Neural crest cell (in vitro differentiated cells): ENCODE measurements at places on chromosomes 5 and 9. TPM values are rescaled to one million over a fixed set of nuclear protein-coding genes. Genes with fewer than 3 reads are reported as not detected.

DNA sequence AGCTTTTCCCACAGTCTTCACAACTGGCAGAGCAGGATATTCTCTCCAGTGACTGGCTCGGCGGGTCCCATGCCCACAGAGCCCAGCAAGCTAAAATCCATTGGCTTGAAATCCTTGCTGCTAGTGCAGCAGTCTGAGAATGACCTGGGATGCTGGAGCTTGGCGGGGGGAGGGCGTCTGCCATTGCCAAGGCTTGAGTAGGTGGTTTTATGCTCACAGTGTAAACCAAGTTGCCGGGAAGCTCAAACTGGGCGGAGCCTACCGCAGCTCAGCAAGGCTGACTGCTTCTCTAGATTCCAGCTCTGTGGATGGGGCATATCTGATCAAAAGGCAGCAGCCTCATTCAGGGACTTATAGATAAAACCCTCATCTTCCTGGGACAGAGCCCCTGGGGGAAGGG lies 194.1 kb downstream of the CCDC171 start:
- no peak for DNase-seq
- H3K4me1 ChIP-seq = no peaks in the 10 kb centered on the region
- H3K27ac ChIP-seq = no peak overlapping the region
- H3K4me3 ChIP-seq = no peak overlapping the region
- no peaks in the 10 kb centered on the region for H3K27me3 ChIP-seq

DNA sequence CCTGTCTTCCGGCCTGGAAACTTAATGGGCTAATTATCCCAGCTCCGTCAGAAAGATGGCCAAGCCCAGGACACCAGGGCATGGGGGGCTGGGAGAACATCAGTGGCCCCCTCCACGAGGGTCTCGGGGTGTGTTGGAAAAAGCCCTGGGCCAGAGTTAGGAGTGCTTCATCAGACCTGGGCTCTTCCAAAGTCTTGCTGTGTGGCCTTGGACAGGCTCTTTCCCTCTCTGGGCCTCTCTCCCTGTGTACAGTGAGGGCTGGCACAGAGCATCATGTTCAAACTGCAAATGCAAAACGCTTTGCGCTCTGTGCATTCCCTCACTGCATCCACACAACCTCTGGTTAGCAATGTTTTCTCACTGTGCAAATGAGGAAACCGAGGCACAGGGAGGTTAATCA lies 48.3 kb downstream of the ASS1 start:
- peaks cover 15% of the 10 kb centered on the region for H3K4me1 ChIP-seq
- no peak for DNase-seq
- no peak overlapping the region for H3K27ac ChIP-seq
- H3K27me3 ChIP-seq = peaks cover 6% of the 10 kb centered on the region
- no peak overlapping the region for H3K4me3 ChIP-seq

- H3K4me3 ChIP-seq = no peak overlapping the region
- no peaks in the 10 kb centered on the region for H3K4me1 ChIP-seq
- no peak overlapping the region for H3K27ac ChIP-seq
- no peaks in the 10 kb centered on the region for H3K27me3 ChIP-seq
- no peaks in the 10 kb centered on the region for H3K36me3 ChIP-seq
Observed at GRCh38 chr9:7360513-7360912, 439.1 kb downstream of the DMAC1 start.

DNA sequence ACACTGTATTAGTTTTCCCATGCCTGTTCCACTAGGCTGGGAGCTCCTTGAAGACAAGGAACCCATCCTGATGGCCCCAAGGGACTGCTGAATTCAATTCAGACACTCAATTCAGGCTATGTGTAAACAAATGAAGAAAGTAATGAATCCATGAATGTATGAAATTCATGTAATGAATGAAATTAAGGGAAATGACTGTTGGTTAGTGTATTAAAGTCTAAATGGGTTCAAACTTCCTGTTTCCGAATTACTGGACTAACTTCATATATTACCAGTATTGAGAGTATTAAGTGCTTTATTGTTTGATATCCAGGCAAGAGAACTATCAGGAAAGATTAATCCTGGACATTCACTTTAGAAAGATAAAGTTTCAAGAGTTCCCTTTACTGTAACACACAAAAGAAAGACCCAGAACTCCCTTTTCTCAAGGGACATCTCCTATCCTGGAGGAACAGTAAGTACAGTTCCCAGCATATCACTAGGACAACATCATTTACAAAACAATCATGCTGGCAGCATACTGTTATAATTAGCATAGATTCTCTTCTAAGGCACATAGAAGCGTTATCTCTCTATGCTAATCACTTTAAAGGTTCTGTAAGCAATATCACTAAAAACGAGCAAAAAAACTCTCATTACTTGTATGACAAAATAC lies 28.5 kb upstream of the IFNK start:
- peaks cover 5% of the 10 kb centered on the region for H3K36me3 ChIP-seq
- no peaks in the 10 kb centered on the region for H3K27me3 ChIP-seq

GRCh38 chr5:36878392-36879082 lies 2.0 kb downstream of the NIPBL start:
- peak; percentile 30 for DNase-seq
- H3K4me1 ChIP-seq = peaks cover 51% of the 10 kb centered on the region
- no peaks in the 10 kb centered on the region for H3K27me3 ChIP-seq
- H3K4me3 ChIP-seq = peak overlapping the region; percentile 93
- no peaks in the 10 kb centered on the region for H3K36me3 ChIP-seq
- peak overlapping the region; percentile 87 for H3K27ac ChIP-seq

DNA sequence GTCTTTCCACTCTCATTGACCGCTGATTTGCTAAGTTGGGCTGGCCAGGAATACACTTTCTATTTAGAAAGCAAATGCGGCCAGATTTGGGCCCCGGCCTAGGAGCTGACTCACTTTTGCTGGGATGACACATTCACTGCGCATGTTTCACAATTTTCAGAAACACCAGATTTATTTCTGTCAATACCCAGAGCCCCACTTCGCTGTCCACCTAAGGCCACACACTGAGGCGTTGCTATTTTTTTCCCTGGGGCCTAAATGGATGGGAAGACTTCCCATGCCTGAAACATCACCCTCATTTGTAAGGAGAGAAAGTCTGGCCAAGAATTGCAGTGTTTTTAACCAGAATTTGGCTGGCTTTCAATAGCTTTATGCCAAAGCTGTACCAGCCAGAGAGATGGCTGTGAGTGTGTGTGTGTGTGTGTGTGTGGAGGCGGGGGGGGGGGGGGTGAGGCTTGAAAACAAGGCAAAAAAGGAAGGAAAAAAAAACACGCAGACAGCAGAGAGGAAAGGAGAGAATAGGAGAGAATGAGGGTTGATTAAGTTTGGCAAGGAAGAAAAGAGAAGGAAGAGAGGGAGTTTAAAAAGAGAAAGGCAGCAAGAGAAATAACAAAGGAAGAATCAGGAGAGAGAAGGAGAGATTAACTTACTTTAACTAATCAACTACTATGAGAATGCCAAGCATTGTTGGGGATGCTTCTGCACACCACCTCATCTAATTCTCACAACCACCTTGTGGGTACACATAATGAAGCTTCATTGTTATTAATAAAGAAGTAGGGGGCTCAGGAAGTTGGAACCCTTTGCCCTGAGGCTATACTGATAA lies 261.4 kb upstream of the KLF4 start:
- no peak overlapping the region for H3K27ac ChIP-seq
- H3K27me3 ChIP-seq = no peaks in the 10 kb centered on the region
- H3K36me3 ChIP-seq = no peaks in the 10 kb centered on the region
- H3K4me3 ChIP-seq = no peak overlapping the region
- peaks cover 7% of the 10 kb centered on the region for H3K4me1 ChIP-seq

DNA sequence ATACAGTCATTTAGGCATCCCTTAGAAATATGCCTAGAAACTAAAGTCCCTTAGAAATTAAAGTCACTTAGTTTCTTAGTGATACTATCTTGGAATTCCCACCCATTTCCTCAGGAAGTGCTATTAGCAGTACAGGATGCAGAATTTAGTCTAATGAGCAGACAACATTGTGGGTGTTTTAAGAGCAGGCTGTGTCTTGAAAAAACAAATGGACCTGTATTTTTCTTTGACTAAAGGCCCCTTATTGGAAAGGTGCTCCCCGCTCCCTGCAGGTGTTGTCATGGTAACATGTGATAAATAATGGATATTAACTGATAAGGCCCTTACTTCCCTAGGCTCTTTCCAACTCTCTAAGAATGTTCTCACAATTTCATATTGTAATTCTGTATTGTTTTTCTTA lies 38.8 kb upstream of the STARD4 start:
- H3K4me3 ChIP-seq = no peak overlapping the region
- H3K27ac ChIP-seq = no peak overlapping the region
- H3K4me1 ChIP-seq = peaks cover 26% of the 10 kb centered on the region
- no peak for DNase-seq
- H3K27me3 ChIP-seq = no peaks in the 10 kb centered on the region
- H3K36me3 ChIP-seq = no peaks in the 10 kb centered on the region

- no peak for DNase-seq
- H3K36me3 ChIP-seq = no peaks in the 10 kb centered on the region
- no peaks in the 10 kb centered on the region for H3K4me1 ChIP-seq
- H3K27ac ChIP-seq = no peak overlapping the region
Observed at GRCh38 chr9:31334837-31335528, 1049.5 kb upstream of the ACO1 start.

GRCh38 chr5:81233080-81233634 lies at the start of gene CKMT2:
CKMT2 (plus strand) TSS chr5:81233322; CDS start chr5:81251133, 17,811 bp downstream.
- peak within 1 kb of the TSS; percentile 65 for H3K27ac ChIP-seq
- H3K4me1 ChIP-seq = peaks cover 17% of the 10 kb centered on the region
- H3K27me3 ChIP-seq = no peaks in the 10 kb centered on the region
- DNase-seq = peak; percentile 42

DNA sequence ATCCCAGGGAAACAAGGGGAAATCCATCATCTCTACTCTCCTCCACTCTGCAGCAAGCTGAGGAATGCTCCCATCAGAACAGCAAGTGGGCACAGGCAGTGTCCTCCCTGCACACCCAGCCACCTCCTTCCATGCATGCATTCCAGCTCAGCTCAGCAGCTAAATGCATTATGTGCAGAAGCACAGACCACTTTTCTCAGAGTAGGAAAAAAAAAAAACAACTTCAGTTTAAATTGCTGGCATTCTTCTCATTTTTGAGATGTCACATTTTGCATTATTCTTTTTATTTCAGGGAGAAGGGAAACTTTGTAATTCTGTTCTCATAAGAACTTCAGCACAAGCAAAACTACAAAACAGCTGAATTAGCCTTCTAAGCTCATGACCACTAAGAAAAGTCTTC lies 312.2 kb downstream of the SEMA5A start:
- H3K4me1 ChIP-seq = peaks cover 32% of the 10 kb centered on the region
- no peaks in the 10 kb centered on the region for H3K27me3 ChIP-seq
- H3K36me3 ChIP-seq = peaks cover 10% of the 10 kb centered on the region
- no peak overlapping the region for H3K27ac ChIP-seq
- no peak overlapping the region for H3K4me3 ChIP-seq

DNA sequence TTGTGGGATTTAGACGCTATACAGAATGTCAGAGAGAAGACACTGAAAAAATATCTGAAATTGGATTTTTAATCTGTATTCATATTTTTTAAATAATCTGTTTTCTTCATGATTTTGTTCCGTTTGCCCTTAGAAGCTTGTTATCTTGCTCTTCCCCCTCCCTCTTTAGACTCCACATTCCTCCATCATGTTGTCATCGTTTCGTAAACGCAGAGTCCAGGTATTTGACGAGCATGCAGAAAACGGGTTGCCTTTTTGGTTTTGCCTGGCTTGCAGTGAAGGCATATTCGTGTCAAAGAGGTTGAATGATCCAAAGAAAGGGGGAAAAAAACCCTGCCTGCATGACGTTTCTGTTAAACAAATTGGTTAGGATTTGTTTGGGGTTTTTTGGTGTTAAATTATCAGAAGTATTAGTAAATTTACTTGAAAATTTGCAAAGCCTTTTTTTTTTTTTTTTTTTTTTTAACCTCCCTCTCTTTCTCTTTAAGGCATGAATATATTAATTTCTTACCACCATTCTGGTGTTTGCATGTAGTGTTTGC lies 2.9 kb downstream of the SPTAN1 start:
- no peak overlapping the region for H3K4me3 ChIP-seq
- H3K27me3 ChIP-seq = no peaks in the 10 kb centered on the region

GRCh38 chr9:101138509-101138908 lies 110.0 kb downstream of the PLPPR1 start:
- H3K36me3 ChIP-seq = no peaks in the 10 kb centered on the region
- H3K4me1 ChIP-seq = no peaks in the 10 kb centered on the region
- no peak overlapping the region for H3K27ac ChIP-seq
- peaks cover 6% of the 10 kb centered on the region for H3K27me3 ChIP-seq
- H3K4me3 ChIP-seq = no peak overlapping the region

DNA sequence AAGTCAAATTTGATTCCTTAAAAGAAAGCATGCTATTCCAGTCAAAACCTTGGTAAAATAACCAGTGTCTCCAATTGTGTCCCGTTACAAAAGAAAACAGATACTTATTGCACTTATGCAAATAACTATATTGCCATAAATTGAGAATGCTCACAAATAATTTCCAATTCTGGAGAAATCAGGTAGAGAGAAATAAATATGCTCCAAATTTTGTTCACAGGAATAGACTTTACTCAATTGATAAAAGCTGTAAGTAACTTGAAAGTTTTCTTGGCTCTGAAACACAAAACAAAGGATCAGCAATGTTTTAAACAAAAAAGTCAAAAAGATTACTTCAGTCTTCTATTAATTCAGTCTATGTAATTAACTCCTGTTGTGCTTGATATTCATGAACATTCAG lies 7.8 kb upstream of the DTWD2 start:
- H3K27me3 ChIP-seq = no peaks in the 10 kb centered on the region
- no peak overlapping the region for H3K27ac ChIP-seq
- H3K4me1 ChIP-seq = no peaks in the 10 kb centered on the region
- no peak overlapping the region for H3K4me3 ChIP-seq
- no peak for DNase-seq

GRCh38 chr9:126611592-126612325 lies 2.0 kb upstream of the LMX1B start:
- peak overlapping the region; percentile 56 for H3K4me3 ChIP-seq
- DNase-seq = peak; percentile 88
- H3K4me1 ChIP-seq = peaks cover 18% of the 10 kb centered on the region
- H3K36me3 ChIP-seq = no peaks in the 10 kb centered on the region
- H3K27ac ChIP-seq = no peak overlapping the region

GRCh38 chr5:95281226-95281625 lies 3.7 kb downstream of the MCTP1 start:
- no peaks in the 10 kb centered on the region for H3K36me3 ChIP-seq
- H3K4me1 ChIP-seq = peaks cover 13% of the 10 kb centered on the region
- H3K27ac ChIP-seq = no peak overlapping the region
- no peak overlapping the region for H3K4me3 ChIP-seq

ANKRD33B gene
- 0.80 and 0.84 TPM in 2 replicates for total RNA-seq

TMEM8B gene
- 23.9 and 26.5 TPM in 2 replicates for total RNA-seq

FBXL7 gene
- 20.7 and 20.8 TPM in 2 replicates for total RNA-seq

BTNL9 gene
- total RNA-seq = not detected in 2 replicates
